ENCODE measurements at places on chromosomes 5 and 9.

DNA sequence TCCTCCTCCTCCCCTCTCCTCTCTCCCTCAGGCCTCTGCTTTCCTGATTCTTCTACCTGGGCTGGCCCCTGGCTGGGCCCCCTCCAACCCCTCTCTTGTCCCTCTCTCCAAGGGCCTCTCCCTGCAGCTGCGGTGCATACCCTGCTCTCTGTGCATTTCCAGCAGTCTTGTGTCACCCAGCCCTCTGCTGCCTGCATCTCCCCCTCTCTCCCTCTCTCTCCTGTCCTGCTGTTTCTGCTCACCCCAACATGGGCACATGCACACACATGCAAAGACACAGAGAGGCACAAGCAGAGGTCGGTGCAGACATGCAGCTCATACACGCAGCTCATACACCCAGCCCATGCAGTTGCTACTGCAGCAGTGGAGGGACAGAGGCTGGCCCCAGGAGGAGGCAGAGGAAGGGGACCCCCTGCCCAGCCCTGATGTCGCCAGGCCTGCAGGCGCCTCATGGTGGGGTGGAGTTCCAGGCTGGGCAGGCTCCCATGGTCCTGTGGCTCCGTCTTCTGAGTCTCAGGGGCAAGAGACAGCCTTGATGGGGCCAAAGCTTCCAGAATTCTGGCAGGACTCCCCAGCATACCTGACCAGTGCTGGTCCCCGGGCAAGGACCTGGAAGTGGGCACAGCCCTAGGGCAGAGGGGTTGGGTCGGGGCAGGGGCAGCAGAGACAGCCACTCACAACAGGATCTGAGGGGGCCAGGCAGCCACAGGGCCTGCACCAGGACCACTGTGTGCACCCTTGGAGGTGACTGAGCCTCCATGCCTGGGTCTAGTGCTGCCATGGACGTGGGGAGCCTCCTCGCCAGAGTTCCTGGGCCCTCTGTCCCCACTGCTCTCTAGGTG, 216.9 kb downstream of the C9orf50 start:
- DNase-seq: no peak

DNA sequence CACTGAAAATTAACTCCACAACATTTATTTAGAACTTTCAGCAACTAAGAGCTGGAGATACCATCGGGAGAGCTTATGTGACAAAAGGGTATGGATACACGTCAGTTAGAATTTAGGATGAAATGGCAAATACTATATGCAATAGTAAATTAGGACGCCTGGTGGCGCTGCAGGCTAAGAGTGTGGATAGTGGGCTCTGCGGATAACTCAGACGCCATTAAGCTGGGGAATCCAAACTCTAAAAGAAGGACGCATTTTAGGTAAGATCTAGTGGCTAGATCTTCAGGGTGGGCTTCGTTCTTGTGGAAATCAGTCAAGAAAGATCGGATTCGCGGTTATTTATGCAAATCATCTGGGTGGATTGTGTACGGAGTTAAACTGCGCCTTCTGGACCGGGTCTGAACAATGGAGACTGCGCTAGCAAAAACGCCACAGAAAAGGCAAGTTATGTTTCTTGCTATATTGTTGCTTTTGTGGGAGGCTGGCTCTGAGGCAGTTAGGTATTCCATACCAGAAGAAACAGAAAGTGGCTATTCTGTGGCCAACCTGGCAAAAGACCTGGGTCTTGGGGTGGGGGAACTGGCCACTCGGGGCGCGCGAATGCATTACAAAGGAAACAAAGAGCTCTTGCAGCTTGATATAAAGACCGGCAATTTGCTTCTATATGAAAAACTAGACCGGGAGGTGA, at the start of gene PCDHB5:
Gene PCDHB5 (plus strand): TSS at position 177 of the 688 bp plus-strand sequence. CDS start 229 bp downstream, at position 406.
- no peak for DNase-seq

DNA sequence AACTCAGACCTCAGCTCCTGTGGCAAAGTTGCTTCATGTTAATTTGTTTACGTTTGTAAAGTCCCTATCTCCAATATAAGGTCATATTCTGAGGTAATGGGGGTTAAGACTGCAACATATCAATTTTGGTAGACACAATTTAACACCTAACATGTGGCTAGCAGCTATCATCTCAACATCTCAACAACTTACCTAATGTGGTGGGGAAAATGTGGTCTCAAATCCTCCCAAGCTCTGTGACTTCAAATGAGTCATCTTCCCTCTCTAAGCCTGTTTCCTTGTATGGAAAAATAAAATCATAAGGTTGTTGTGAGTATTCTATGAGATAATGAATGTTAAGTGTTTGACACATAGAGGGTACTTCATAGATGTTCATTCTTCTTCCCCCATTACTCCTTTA, 443.3 kb downstream of the CDK5RAP2 start:
- no peak for DNase-seq

DNA sequence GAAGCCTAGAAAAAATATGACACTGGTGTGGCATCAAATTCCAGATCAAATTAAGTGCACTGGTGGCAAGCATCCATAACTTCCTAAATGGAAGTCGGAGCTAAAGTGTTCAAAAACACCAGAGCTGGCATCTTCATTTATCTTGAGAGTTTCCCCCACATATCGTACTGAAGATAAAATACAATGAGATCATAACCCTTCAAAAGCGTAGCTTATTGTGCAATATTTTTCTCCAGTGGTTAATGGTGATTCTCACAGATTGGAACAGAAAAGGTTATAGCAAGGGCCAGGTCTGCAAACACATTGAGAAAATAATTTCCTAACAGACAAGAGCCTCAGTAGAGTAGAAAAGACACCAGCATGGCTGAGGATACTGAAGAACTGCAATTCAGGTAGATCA, 147.6 kb downstream of the SEMA5A start:
- no peak for DNase-seq

DNA sequence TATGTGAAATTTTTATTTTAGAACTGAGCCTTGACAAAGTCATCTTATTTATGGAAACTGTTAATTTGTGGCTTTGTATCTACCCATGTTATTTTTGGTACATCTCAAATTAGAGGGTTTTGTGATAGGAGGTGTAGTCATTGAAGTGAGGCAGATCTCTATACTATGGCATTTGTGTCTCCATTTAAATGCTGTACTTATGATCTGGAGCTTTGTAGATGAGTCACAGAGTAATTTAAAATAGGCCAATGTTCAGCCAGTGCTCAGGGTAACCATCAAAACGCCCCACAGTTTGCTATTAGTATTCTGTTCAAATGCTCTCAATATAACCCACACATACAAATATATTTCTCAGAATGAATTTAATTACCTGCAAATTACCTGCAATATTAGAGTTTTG, 351.5 kb upstream of the KLF9 start:
- DNase-seq: no peak

- DNase-seq: peak; percentile 65
These were observed 16.4 kb downstream of the RETREG1 start for GRCh38 chr5:16600397-16600796.

DNA sequence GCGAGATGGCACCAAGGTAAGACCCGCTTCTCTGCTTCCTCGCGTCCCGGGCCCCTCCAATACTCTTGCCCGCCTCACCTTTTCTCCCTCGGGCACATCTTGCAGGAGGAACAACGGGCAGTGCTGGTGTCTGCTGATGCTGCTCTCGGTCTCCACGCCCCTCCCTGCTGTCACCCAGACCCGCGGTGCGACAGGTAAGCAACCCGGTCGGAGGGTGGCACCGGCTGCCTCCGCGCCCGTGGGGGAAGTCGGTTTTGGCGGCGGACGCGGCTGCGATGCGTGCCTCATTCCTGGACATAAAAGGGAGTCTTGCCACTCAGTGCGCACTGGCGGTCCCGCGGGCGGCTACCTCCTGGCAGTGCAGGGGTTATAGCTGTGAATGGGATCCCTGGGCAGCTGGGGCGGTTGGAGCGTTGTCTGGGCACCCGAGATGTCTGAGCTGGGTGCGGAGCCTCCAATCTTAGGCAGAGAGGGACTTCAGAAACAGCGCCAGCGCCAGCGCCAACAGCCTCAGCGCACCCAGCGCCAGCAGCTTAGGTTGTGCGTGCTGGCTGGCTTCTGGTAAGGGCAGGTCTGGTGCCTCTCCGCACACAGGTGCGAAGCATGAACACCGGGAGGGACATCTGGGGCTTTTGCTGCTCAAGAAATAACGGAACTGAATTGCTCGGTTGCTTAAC, 488 bp downstream of the COL15A1 start:
- DNase-seq: no peak

DNA sequence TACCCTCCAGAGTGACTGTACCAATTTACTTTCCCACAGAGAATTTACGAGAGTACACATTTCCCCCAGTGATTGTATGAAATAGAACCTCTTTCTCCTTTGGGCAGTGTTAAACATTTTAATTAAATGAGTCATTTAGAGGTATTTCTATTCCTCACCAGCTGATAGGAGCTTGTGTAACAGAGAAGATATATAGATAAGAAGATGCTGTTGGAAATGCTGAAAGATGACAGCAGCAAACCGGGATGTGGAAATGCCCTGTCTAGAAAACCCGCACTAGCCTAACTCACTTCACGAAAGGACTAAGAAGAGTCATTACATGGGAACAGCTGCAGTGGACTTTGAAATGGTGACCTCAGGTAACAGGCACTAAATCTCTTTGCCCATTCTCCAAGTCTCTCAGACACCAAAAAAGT, 68.3 kb downstream of the LPAR1 start:
- no peak for DNase-seq

DNA sequence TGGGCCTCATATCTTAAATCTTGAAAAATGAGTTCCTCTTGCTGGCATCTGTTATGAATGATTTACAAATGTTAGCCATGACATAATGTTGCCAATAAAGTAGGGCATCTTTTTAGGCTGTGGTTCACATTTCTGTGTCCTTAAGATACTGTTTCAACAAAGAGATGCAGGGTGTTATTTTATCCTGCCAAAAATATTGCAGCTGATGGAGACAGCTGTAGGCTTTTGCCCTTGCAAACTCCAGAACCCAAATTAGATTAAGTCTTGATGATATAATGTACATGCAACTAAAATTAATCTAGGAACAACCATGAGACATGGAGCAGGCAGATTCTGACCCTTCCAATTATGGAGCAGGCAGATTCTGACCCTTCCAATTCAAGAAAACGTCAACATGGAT, 228.2 kb upstream of the GRIN3A start:
- DNase-seq: no peak

DNA sequence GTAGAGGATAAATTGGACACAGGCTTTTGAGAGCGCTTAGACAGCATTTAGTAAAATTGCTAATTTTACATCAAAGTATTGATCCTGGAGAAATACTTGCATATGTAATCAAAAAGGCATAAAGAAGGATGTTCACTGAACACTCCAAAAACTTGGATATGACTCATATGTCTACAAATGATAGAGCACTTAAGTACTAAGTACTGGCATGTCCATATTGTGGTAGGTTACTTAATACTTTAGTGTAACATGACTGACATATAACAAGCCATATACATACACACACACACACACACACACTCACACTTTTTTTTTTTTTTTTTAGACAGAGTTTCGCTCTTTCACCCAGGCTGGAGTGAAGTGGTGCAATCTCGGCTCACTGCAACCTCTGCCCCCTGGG, 361.9 kb downstream of the ARHGEF28 start:
- DNase-seq: no peak

GRCh38 chr9:27539479-27540441, 10.1 kb upstream of the MOB3B start:
- no peak for DNase-seq

DNA sequence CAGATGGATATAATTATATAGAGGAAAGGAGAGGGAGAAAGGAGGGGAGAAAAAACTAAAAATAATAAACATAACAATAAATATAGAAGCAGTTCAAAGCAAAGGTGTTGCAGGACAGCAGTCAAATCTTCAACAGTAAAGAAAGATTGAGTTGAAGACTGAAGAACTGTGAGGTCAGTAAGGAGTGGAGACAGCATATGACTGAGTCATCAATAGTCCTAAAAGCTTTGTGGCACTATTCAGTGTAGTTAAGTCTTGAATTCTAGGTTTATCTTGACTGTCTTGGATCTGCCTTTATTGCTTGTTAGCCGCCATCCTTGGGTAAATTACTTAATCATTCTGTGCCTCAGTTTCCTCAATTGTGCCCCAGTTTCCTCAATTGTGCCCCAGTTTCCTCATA, 137.0 kb downstream of the MRPS30 start:
- no peak for DNase-seq

GRCh38 chr5:36070687-36071571, 4.2 kb upstream of the UGT3A2 start:
- DNase-seq: no peak

DNA sequence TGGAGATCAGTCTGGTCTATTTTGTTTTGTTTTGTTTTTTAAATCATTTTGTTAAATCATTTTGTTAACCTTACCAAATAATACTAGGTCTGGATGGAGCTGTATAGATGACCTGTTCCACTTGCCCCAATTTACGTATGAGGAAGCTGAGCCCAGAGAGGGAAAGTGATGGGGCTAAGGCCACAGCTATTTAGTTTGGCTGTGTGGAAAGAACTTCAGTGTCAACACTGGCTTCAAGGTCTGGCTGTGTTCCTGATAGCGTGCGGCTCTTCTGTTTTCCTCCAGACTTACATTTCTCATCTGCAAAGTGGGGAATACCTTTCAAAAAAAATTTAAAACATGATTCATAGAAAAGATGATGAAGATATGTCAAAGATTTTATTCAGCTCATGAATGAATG, 112.5 kb downstream of the PTTG1 start:
- DNase-seq: no peak

- no peak for DNase-seq
These were observed 29.1 kb downstream of the CEL start for GRCh38 chr9:133090752-133091385.

DNA sequence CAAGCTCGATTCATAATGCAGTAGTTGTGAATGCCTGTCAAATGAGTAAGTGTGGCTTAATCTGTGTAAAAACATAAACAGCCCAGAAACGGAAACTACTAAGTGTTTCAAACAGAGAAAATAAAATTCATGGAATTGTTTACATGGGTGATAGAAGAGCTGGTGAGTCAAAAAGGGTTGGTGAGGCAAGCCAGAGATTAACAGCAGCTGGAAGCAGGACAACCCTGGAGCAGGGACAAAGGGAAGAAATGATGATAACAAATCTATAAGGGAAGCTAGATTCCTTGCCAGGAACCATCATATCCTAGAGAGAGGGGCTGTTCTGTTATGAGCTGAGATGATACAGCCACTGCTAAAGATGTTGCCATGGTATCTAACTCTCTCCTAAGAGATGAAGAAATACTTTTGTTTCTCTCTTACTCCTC, 18.0 kb upstream of the PRR16 start:
- no peak for DNase-seq

All from NCI-H1092 (cell line).